ENCODE measurements at places on chromosomes 5 and 9. TPM values are rescaled to one million over a fixed set of nuclear protein-coding genes. Genes with fewer than 3 reads are reported as not detected.

The XPA gene
- total RNA-seq, result 6.9 TPM

The DDX41 gene
- 58.5 TPM for total RNA-seq

- no peak overlapping the region for H3K4me3 ChIP-seq
- H3K27ac ChIP-seq, result no peak overlapping the region
- H3K36me3 ChIP-seq, result no peaks in the 10 kb centered on the region
- no peak for DNase-seq
- H3K4me1 ChIP-seq, result no peaks in the 10 kb centered on the region
Measured at GRCh38 chr5:55852503-55852902, 1.3 kb downstream of the IL31RA start.

DNA sequence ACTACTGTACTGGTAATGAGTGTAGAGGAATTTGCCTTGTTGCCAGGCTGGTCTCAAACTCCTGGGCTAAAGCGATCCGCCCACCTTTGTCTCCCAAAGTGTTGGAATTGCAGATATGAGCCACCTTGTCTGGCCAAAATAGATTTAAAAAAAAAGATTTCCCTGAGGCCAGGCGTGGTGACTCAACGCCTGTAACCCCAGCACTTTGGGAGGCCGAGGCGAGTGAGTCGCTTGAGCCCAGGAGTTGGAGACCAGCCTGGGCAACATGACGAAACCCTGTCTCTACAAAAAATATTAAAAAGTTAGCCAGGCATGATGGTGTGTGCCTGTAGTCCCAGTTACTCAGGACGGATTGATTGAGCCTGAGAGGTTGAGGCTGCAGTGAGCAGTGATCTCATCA is 62.5 kb downstream of the IPO11 start:
- no peaks in the 10 kb centered on the region for H3K36me3 ChIP-seq
- H3K27ac ChIP-seq, result no peak overlapping the region
- H3K4me3 ChIP-seq, result no peak overlapping the region

DNA sequence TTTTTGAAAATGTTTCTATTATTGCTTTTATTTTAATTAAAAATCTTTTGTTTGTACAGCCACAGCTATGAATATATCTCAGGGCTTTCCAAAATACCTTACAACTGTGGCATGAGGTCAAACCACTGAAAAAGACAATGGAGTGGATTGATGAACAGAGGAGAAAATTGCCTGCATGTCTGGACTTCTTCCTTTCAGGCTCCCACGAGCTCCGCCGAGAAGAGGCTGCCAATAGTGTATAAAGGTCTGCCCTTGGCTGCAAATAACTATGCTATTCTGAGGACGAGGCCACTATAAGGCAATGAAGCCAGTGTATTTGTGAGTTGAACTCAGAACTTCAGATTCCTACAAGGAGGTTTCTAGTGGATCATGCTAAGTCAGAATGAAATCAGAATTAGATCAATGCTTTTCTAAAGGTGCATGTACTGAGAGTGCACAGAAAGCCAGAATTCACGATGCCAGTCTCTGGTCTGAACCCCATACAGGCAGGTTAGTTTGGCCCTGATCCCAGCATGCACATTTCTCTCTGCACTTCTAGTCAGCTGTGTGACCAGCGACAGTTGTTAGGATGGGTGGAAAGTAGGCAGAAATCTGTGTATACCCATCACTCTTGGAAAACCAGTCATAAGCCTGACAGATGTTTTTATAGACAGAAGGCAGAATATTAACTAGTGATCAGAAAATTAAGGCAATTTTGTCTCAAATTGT is 42.7 kb upstream of the PLPP1 start:
- H3K27me3 ChIP-seq, result no peaks in the 10 kb centered on the region
- no peaks in the 10 kb centered on the region for H3K4me1 ChIP-seq
- no peak overlapping the region for H3K4me3 ChIP-seq

DNA sequence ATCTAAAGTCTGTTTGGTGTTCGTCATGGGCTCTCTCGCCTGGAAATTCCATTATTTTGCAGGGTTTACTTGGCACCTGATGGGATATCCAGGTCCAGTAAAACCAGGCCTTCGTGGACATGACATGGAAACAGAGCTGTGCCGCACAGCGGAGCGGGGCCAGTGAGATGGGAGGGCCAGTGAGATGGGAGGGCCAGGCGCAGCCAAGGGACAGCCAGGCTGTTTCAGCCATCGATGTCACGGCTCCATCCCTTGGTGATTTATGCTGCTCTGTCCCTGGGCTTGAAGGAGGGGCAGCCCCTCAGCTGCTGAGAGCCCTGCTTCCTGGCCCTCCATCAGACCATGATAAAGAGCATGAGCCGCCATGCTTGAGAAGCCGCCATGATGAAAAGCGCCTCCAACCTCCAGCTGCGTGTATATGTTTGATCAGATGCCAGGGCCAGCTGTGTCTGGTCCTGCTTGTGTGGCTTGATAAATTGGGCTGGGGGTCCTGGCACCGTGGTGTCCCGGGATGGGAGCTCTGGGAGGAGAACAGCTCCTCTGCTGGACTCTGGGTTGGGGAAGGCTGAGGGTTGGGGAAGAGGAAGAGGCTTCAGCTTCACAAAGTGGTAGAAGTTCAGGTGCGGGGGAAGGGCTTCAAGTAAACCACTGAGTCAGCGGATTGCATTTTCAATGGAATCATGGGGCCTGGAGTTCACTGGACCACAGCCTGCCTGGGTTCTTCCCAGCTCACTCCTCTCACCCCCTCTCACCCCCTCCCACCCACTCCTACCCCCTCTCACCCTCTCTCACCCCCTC is 6.1 kb upstream of the COL5A1 start:
- no peak overlapping the region for H3K4me3 ChIP-seq
- no peaks in the 10 kb centered on the region for H3K27me3 ChIP-seq
- no peak for DNase-seq
- H3K36me3 ChIP-seq, result no peaks in the 10 kb centered on the region
- H3K27ac ChIP-seq, result no peak overlapping the region

DNA sequence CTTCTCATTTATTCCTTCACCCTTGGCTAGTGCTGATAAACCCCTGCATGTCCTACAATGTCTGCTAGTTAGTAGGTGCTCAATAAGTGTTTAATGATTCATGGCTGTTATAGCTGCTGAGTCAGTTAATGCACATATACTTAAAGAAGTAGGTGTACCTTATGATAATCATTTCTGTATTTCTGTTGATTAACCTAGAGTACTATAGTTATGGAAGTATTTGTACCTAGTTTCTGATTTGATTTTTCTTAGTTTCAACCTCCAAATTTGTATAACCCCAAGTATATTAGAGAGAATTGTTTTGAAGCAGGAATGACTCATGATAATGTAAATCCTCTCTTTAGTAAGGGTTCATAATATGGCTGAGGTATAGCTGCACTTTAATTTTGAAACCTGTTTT is 8.9 kb downstream of the SMAD5 start:
- H3K27ac ChIP-seq, result no peak overlapping the region
- no peak overlapping the region for H3K4me3 ChIP-seq
- H3K27me3 ChIP-seq, result no peaks in the 10 kb centered on the region
- no peaks in the 10 kb centered on the region for H3K36me3 ChIP-seq
- peaks cover 33% of the 10 kb centered on the region for H3K4me1 ChIP-seq

DNA sequence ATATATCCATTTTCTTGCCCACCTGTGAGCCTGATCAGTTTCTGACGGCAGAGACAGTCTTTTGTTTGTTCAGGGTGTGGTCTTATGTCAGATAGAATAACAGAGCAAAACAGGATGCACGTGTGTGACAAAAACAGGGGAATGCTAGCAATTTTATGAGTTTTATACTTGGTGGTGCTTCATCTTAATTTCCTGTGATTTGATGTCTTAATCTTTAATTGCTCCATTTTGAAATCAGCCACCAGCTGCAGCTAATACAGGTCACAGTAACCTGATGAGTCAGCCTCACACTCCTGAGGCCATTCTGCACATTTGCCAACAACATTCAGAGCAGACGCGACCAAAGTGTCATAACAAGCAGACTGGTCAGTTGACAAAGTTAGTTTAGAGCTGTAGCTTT is 42.3 kb upstream of the JMY start:
- H3K4me3 ChIP-seq, result no peak overlapping the region
- H3K27ac ChIP-seq, result no peak overlapping the region
- H3K36me3 ChIP-seq, result no peaks in the 10 kb centered on the region
- H3K27me3 ChIP-seq, result no peaks in the 10 kb centered on the region

DNA sequence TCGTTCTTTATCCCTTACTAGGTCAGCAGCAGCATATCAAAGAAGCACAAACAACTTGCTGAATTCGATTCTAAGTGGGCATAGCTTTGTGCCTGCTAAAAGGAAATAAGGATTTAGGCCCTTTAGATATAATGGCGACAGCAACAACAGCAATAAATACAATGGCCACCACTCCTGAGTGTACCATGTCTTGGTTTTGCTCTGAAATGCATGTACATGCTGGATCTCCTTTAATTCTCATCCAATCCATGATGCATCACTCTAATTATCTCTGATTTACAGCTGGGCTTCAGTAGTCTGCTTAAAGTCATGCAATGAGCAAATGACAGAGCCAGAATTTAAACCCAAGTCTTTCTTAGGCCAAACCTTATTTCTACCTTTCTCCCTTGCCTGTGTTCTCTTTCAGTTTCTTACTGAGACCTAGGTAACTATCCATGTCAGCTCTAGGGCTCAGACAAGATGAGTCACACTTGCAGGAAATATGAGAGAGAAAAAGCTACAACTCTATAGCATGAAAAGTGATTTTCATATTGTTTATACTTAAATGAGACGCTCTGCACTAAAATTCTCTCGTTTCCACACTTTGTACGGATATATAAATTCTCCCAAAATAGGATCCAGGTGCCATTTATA is 111.8 kb downstream of the HMHB1 start:
- H3K4me1 ChIP-seq, result no peaks in the 10 kb centered on the region
- H3K27me3 ChIP-seq, result no peaks in the 10 kb centered on the region
- H3K27ac ChIP-seq, result no peak overlapping the region
- no peaks in the 10 kb centered on the region for H3K36me3 ChIP-seq
- no peak overlapping the region for H3K4me3 ChIP-seq

DNA sequence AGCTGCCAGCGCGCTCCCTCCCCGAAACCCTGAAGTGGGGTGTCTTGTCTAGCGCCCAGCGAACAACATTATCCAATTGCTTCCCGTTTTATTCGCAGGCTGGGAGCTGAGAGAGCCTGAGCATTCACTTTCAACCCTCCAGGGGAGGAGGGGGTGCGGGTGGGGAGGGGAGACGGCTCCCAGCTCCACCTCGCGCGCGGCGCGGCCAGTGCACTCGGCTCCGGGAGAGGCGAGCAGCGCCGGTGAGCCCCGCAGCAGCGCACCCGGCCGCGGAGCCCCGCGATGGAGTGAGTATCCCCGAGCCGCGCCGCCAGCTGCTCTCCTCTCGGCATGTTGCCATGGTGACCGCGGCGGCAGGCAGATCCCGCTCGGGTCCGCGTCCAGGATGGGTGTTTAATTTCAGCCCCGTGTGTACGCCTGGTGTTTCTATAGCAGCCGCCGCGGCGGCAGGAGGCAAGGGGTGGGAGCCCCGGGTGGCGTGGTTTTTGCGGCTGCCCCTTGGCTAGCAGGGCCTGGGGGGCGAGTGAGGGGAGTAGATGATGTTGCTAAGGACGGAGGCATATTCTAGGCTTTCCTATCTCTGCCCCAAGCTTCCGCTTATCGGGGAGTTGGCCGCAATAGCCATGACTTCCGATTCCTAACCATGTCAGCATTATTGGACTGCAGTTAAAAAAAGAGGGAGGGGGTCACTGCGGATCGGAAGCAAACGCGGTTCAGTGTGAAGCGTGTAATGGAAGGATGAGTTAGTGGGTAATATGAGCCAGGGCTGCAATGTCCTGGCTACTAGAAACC is 139.2 kb upstream of the PALM2AKAP2 start:
- no peak for DNase-seq
- H3K36me3 ChIP-seq, result no peaks in the 10 kb centered on the region
- H3K4me1 ChIP-seq, result peaks cover 14% of the 10 kb centered on the region
- peak overlapping the region; percentile 53 for H3K4me3 ChIP-seq

GRCh38 chr9:91361291-91362050 is at the start of gene AUH:
AUH (minus strand) TSS chr9:91361918; CDS start chr9:91361889, 29 bp downstream.
- no peaks in the 10 kb centered on the region for H3K27me3 ChIP-seq
- peaks cover 12% of the 10 kb centered on the region for H3K4me1 ChIP-seq
- peak; percentile 91 for DNase-seq
- peak within 1 kb of the TSS; percentile 91 for H3K27ac ChIP-seq

GRCh38 chr5:16536818-16537217 is 71.2 kb upstream of the ZNF622 start:
- no peaks in the 10 kb centered on the region for H3K36me3 ChIP-seq
- H3K4me1 ChIP-seq, result peaks cover 16% of the 10 kb centered on the region

DNA sequence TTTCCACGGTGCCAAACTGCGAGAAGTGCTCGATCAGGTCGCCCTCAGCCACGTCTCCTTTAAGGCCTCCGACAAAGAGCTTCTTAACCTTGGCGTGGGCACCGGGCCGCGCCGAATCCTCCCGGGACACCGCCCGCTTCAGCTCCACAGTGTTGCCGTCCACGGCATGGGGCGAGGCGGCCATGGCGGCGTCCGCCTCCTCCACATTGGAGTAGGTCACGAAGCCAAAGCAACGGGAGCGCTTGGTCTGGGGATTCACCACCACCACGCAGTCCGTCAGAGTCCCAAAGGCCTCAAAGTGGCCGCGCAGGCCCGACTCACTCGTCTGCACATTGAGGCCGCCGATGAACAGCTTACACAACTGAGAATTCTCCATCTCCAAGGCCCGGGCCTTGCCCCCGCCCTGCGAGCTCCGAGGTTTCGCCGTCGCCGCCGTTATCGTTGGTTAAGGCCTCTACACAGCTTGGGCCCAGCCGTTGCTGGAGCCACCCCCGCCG is 424 bp downstream of the HNRNPA0 start:
- H3K4me1 ChIP-seq, result peaks cover 3% of the 10 kb centered on the region
- H3K4me3 ChIP-seq, result peak overlapping the region; percentile 73
- H3K36me3 ChIP-seq, result no peaks in the 10 kb centered on the region
- no peak for DNase-seq
- H3K27ac ChIP-seq, result peak overlapping the region; percentile 100

DNA sequence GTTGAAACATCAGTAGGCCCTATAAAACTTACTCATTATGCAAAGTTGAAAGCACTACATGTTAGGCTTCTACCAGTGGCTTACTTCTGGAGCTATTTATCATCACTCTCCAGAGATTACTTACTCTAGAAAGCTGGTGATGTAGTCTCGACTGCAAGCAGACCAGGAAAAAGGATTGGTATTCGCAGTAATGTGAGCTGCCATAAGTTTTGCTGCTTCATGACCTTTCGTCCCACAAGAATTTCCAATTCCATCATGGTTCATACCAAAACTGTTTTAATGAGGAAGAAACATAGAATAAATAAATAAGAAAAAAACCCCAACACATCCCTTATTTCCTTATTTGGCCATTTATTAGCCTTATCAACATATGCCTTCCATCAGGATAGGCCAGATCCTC is 181.9 kb downstream of the ADAMTS6 start:
- no peak overlapping the region for H3K27ac ChIP-seq
- no peak for DNase-seq
- H3K4me3 ChIP-seq, result no peak overlapping the region
- no peaks in the 10 kb centered on the region for H3K27me3 ChIP-seq
- H3K4me1 ChIP-seq, result no peaks in the 10 kb centered on the region

- no peaks in the 10 kb centered on the region for H3K27me3 ChIP-seq
- peak overlapping the region; percentile 97 for H3K4me3 ChIP-seq
- peak overlapping the region; percentile 91 for H3K27ac ChIP-seq
- H3K36me3 ChIP-seq, result peaks cover 7% of the 10 kb centered on the region
Measured at GRCh38 chr9:122263699-122264349, 816 bp downstream of the RBM18 start.
